Neural progenitor cell (in vitro differentiated cells): ENCODE measurements at places on chromosomes 7 and 10. TPM values are rescaled to one million over a fixed set of nuclear protein-coding genes. Genes with fewer than 3 reads are reported as not detected.

LIPF gene
- not detected in 2 replicates for total RNA-seq

MKX gene
- total RNA-seq: 0.22 TPM in 1 of 2 replicates, not detected in the other

- no peak for DNase-seq
Measured at GRCh38 chr7:17043012-17043877, 161.5 kb upstream of the AGR3 start.

- no peak for DNase-seq
Measured at GRCh38 chr7:88200261-88200660, 19.6 kb downstream of the SRI start.

RPEL1 gene
- not detected in 2 replicates for total RNA-seq
